ENCODE measurements at places on chromosomes 12 and 14.

DNA sequence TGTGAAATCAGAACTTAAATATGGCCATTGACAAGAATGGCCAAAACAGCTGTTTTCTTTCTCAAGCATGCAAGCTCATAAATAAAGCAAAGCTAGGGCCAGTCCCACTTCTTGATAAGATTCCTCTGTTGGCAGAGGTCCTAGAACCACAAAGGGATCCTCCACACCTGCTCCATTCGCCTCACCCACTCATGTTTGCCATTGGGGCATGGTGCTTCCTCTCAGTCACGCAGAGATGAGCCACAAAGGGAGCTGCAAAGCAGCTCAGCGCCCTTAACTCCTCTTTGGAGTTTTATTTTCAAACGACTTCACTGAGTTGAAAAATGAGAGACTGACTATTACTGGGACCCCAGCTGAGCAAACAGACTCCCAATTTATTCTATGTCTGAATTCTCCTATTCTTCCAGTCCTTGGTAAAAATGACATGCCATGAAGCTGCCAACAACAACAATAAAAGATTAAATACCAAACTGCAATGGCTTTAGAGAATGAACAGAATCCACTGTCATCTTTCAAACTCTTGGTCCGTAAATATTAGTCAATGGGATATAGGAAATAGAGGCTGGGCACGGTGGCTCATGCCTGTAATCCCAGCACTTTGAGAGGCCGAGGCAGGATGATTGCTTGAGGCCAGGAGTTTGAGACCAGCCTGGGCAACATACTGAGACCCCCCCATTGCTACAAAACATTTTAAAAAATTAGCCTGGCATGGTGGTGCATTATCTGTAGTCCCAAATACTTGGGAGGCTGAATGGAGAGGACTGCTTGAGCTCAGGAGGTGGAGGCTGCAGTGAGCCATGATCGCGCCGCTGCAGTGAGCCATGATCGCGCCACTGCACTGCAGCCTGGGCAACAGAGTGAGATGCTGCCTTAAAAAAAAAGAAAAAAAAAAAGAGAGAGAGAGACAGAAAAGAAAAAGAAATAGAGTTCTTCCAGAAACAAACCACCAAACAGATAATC is 16.4 kb downstream of the MANSC1 start:
- peak; percentile 96 for DNase-seq

GRCh38 chr12:12315838-12316237 is 34.2 kb downstream of the MANSC1 start:
- no peak for DNase-seq

DNA sequence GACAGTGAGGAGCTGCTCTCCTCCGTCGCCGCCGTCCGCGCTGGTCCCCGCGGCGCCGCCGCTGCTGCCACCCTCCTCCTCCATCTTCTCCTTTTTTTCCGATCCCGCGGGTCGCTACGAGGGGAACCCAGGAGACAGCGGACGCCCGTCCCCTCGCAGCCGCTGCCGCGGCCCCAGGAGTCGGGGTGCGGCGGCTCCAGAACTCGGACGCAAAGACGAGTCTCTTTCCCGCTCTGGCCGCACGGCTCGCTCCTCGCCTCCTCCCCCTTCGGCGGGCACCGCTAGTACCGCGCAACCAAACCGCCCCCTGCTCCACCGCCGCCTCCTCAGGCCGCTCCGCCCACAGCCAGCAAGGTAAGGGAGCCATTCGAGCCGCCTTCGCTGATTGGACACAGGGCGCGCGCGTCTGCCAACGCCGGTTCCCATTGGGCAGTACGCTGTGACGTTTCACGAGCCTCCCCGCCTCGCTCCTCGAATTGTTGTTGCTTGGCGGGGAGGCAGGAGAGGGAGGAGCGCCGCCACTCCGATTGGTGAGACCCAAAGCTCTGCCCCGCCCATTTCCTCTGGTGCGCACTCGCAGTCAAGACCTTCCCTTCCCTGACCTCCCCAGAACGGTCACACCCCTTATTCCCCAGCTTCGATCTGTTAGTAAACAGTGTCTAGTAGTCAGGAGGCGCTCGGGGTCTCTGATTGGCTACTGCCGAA is at the start of gene RPS6KA5:
TSS of gene RPS6KA5 (minus strand) at position 291 of the 705 bp plus-strand sequence. CDS start at position 84, 207 bp downstream.
- peak; percentile 100 for DNase-seq

DNA sequence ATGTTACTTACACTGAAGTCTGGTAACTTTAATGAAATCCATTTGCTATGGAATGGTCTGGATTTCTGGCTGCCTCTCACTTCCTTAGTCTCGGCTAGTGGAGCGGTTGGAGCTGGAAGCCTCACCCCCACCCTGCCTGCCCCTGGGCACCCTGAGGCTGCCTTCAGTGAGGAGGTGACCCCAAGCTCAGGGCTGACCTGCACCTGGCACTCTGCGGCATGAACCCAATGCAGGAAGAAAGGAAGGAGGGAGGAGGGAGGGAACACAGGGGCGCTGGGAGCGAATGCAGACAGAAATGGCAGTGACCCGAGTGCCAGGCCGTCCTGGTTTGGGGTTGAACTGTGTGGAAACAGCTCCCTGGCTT is 353.1 kb downstream of the TMEM121 start:
- DNase-seq: no peak

GRCh38 chr14:56902385-56902784 is 92.1 kb upstream of the OTX2 start:
- DNase-seq: no peak

- DNase-seq: peak; percentile 43
Observed at GRCh38 chr12:74538491-74539258, 1.0 kb downstream of the ATXN7L3B start.

DNA sequence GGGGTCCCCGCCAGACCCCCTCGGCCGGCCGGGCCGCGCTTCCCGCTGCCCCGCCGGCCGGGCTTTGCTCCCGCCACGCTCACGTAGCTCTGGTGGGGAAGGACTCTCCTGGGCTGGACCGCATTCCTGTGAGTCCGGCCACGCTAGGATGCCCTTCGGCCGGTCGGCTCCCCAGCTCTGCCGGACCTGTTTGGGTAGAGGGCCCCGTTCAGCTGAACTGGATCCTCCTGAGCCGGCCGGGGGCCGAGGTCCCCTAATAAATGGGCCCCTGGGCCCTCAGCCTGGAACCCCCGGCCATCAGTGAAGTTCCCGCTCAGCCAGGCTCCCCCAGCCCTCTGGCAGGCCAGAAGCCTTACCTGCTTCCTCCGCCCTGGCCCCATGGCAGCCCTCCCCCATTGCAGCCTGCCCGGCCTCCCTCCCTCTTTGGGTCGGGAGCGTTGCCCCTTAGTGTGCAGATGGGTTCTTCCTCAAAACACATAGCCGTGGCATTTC is 593 bp downstream of the UNC119B start:
- DNase-seq: peak; percentile 59

- peak; percentile 5 for DNase-seq
Observed at GRCh38 chr12:118870551-118870950, 110.8 kb upstream of the SRRM4 start.

GRCh38 chr12:108686780-108687179 is 44.5 kb downstream of the CORO1C start:
- no peak for DNase-seq

DNA sequence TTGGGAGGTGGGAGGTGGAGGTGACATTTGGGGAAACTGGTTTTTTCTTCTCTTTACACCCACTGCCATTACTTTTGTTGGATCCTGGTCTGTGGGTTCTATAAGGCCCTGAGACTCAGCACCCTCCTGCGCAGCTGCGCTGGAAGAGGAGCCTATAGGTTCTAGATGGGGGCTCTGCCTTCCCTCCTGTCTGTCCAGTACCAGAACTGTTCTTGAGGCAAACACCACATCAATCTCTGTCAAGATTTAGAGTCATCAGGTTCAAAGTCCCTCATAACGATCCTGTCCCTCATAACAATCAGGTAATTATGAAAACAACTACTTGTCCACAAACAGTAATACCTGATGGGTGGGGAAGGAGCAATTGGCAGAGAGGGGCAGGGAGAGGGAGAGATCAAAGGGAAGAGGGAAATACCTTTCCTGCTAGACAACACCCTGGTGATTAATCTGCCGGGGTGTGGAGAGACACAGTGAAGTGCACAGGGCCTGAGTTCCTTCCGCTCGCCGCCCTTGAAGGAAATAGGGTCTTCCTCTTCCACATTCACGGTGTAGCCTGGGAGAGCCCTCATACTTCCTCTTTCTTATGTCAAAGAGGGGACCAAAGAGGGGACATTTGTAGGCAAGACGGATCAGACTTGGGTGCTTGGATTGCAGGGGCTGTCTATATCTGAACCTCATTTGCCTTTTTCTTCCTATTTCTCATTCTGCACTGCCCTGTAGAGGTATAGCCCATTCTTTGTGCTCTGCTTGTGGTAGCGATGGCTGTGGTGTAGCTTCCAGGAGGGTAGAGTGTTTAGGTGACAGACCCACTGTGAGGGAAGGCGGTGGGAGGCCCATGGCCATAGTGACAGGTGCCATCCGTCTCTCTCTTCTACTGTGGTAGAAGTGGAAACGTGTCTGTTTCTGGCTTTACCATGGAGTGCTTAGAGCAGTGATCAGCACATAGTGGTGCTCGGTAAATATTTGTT is 12.6 kb downstream of the GPRC5A start:
- DNase-seq: no peak

DNA sequence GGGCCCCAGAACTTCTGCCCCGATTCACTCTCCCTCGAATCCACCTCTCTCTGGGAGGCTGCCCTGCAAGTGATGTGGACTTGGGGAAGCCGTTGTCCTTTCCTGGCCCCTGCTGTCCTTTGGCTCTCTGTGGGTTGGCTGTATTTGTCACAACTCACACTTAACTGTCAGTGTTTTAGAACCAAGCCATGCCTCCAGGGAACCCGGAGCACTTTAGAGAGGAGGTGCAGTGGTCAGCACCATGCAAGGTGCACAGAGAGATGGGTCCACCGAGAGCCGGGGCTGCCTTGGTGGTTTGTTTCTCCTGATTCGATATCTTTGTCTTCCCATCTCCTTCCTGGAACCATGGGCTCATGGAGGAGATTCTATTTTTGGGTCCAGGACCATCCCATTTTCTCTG is 129.5 kb upstream of the RTL1 start:
- no peak for DNase-seq

GRCh38 chr14:60815371-60815770 is 80.8 kb downstream of the MNAT1 start:
- no peak for DNase-seq

GRCh38 chr14:95460647-95461478 is 55.6 kb downstream of the SYNE3 start:
- no peak for DNase-seq

DNA sequence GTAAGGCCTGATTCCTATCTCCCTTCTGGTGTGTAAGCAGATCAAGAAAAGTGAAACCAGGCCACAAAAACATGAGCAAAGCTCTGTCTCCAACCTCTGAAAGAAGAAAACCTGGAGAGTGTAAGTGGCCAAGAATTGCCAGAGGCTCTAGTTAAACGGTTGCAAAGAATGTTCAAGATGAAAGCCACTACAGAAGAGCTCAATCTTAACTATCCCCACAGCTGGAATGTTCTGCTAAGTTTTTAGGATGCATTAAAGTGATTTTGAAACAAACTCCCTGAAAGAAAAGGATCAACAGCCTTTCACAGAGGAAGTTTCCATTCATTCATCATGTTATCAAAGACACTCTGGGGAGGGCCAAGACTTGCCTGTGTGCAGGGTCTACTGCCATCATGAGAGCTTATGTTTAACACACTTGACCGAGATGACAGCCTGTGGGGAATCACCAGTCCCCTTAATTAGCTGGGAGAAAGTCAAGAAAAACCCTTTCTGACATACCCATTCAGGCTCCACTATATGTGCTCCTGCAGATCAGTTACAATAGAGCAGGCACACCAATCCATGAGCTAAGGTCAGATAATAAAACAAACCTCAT is 128.0 kb upstream of the OVCH1 start:
- DNase-seq: peak; percentile 3

GRCh38 chr14:55777877-55778276 is 197.9 kb downstream of the KTN1 start:
- DNase-seq: no peak

GRCh38 chr12:21607701-21608100 is 3.1 kb upstream of the GYS2 start:
- DNase-seq: no peak

- DNase-seq: no peak
Observed at GRCh38 chr14:64450255-64450654, 15.0 kb upstream of the AKAP5 start.

- DNase-seq: no peak
Observed at GRCh38 chr12:52201451-52201839, 9.6 kb upstream of the KRT80 start.
